Brain (organoid and tissue), 16 donors: ENCODE measurements at places on chromosomes 13 and 19. TPM values are rescaled to one million over a fixed set of nuclear protein-coding genes. Genes with fewer than 3 reads are reported as not detected.

DNA sequence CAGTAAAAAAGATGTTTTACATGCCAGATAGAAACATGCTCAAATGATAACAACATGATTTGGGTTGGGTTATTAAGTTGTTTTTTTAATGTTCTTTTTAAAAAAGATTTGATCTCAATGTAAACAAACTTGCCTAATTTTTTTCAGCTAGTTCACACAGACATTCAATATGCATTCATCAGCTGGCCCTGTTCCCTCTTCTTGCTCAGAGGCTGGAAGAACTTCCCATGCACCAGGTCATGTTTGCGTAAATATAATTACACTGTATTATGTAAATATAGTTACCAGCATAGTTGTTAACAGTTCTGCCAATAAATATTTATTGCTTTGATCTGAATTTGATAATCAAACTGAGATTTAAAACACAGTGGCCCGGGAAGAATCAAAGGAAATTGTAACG, 70.6 kb downstream of the ATP11A start:
- no peak for DNase-seq

DNA sequence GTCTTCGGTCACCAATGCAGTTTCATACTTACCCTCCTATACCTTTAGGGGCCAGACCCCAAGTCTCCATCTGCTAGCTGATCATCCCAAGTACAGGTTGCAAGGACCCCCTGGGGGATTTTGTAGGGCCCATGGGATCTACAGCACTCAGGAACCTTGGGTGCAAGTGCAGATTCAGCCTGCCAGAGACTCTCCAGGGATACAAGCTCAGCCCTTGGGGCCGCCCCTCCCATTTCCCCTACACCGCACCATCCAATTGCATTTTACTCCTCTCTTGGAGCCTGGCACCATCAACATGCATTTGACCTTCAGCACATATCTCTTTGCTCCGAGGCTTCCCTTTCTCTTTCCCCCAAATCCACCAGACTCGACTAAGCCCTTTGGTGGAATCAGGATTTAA, 154.7 kb upstream of the ZNF536 start:
- no peak for DNase-seq

GRCh38 chr19:39053276-39054090, 21.1 kb upstream of the FBXO27 start:
- no peak for DNase-seq

DNA sequence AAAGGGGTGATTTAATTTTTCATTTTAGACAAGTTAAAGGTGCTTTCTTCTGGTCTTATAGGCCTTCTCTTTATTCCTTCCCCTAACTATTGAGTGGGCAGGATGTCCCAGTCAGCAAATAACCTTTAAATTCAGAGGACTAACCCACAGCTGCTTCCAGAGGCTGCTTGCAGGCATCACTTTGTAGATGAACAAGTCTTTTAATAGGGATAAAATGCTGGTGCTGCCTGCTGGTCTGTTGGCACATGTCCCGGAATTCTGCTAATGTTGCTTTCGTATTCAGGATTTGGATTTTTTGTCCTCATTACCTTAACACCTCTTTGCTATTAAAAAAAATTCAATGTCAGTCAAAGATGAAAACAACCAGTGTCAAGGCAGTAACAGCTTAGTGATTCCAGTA, 132.7 kb upstream of the KL start:
- peak; percentile 90 for DNase-seq

Gene BRME1
- 19.0 TPM for polyA plus RNA-seq

Gene FLT1
- polyA plus RNA-seq: 17.8 TPM

Gene FFAR2
- polyA plus RNA-seq: 0.15 TPM

DNA sequence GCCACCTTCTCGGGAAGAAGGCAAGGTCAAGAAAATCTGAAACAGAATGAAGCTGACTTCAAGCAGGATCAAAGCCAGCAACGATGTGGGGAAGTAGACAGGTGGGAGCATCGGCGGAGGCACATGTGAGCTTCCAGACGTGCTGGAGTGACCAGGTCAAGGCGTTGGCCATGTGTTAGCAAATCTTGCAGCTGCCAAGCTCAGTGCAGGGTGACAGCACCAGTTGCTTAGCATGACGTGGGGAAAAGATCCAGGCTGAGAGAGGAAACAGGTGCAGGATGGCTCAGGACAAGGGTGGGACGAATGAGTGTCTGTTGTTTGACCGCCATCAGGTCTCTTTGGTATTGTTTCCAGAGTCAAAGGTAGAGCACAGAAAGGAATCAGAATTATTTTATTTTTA, 92.3 kb downstream of the TNFSF13B start:
- no peak for DNase-seq

GRCh38 chr13:73922493-73923393, 211.5 kb downstream of the KLF12 start:
- DNase-seq: no peak

- no peak for DNase-seq
Observed at GRCh38 chr13:70380809-70381208, 272.6 kb upstream of the KLHL1 start.

DNA sequence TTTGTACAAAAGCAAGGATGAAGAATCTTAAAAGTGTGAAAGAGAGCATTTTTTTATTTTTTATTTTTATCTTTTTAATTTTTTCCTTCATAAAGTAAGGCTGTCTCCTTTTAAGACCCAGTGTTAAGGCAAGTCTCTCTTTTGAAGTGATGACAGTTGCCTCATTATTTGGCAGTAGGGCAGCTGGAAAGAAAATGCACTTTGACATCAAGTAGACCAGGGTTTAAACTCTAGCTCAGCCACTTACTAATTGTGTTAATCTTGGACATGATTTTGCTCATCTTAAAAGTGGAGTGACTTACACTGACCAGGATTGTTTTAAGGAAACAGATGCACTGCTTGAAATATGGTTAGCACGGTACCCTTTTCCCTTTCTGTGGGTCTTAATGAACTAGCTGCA, 18.5 kb downstream of the GPALPP1 start:
- no peak for DNase-seq

DNA sequence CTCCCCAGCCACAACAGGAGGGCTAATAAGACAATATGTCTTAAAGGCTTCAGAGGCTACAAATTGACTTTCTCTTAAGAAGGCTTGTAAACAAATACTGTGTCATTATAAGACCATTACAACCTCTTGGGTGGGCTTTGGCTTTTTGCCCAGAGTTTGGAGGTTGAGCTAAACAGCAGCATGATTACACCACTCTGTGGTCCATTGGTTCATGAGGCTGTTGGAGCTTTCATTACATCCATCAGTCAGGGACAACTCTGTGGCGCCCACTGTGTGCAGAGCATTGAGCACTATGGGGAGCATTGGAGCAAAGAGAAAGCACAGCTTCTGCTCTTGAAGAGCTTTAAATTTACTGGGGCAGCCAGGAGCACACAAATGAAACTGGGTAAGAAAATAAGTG, 75.9 kb downstream of the TNFSF11 start:
- DNase-seq: peak; percentile 19

Gene ZNF681
- polyA plus RNA-seq: 1.1 TPM

GRCh38 chr13:51275101-51275500, 52.9 kb downstream of the FAM124A start:
- DNase-seq: no peak

GRCh38 chr13:30719525-30719914, 15.8 kb upstream of the ALOX5AP start:
- DNase-seq: no peak

DNA sequence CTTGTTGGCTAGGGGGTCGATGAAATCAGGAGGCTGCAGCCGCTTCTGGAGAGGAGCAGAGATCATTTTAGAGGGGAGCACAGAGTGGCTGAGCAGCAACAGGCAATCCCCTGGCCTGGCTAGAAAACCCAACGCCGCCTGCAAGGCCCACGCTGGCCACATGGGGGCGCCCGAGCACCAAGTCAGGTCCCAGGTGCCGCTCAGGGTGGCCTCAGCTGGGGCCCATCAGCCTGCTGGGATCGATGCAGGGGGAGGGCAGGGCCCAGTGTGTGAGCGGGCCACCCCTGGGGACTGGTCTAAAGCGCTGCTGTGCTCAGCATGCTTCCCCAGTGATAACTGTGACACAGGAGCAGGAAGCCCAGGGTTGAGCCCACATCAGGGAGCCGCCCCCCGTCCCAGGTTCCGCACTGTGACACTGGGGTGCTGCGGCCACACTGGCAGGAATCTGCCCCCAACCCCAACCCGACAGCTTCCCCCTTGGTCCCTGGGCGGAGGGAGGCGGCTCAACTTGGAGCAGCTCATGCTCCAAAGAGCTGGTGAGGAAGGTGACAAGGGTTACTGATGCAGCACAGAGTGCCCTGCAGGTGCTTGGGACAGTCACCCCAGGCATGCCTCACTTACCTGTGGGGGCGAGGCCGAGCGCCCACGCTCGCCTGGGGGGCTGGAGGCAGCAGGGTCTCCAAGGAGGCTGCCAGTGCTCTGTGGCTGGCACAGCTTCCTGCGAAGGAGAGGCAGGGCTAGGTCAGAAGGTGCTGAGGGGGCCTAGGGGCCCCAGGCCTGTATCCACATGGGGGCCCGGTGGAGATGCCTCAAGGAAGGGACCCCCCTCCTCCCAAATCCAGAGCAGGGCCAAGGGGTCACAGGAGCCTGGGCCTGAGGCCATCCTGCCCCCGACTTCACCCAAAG, 13.3 kb upstream of the ISYNA1 start:
- DNase-seq: peak; percentile 56
